NCI-H2081 treated with DMSO at 0.1 percent for 48 hours (cell line): ENCODE measurements at places on chromosomes 5 and 9.

DNA sequence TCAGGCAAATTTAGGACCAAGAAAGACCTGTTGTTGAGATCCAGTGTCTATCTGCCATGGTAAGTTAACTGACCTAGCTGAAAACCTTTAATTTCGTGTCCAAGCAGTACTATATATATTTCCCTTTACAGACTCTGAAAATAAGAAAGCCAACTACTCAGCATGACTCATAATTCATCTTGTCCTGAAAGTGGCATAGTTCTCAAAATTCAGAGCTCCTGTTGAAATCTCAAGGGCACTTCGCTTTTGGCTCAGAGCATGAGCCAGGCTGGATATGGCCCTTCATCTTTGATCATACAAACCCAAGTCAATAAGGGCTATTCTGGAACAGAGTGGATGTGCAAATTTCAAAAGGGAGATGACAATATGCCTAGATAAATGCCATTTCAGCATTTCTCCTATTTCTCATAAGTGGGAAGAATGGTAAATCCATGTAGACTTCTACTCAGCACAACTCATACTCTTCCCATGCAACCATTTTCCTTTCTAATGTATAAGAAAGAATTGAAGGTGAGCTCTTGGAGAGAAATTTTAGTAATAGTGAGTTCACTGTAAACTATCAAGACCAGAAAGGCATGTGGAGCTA, 567.9 kb upstream of the DAB2 start:
- no peak for DNase-seq

- no peak for DNase-seq
Observed at GRCh38 chr5:34915856-34916192, 313 bp downstream of the BRIX1 start.

DNA sequence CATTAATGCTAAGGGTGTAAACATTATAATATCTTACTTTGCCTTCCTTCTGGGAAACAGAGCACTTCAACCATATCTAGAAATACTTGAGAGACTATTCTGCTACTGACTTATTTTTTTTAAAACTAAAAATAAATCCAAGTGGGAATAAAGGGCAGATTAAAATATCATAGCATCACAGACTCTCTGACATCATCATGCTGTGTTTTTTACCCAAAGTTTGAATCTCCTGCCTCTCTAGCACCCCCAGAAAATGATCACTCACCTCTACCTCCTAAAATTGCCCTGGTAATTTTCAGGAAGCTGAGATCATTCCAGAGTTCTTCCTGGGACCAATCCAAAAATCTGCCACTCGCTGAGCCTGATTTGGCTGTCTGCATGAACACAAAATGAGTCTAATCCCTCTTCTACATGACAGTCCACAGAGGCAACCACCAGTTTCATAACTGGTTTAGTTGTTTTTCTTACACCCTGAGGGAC, 813.8 kb upstream of the DMAC1 start:
- no peak for DNase-seq

DNA sequence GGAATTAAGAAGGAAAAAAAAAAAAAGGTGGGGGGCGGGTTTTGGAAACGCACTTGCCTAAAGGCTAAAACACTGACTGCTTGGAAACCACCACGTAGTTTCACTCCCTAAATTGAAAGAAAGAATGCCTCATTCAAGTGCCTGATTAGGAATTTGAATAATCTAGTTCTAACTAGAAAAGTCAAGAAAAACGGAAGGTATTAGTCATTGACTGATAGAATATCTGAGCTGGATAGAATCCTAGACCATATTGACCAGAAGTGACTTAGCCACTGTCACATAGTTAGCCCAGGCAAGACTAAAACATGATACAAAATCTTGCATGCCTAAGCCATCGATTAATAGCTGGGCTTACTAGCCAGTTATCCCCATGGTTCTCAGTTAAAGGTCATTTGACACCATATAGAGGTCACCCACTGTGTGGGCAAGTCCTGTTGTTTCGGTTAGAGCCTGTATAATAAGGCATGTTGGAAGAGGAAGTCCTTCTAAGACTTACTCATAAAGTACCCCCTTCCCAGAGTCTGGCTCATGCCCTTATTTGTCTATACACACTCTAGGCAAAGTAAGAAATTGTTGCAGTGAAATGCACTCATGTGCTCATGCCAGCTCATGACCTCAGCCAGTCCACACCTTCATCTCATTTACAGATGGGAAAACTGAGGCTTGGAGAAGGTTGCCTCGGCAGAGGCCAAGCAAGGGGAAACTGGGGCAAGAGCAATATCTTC, 40.2 kb downstream of the SH3RF2 start:
- no peak for DNase-seq

- no peak for DNase-seq
Observed at GRCh38 chr9:10479172-10479571, 133.6 kb downstream of the PTPRD start.

DNA sequence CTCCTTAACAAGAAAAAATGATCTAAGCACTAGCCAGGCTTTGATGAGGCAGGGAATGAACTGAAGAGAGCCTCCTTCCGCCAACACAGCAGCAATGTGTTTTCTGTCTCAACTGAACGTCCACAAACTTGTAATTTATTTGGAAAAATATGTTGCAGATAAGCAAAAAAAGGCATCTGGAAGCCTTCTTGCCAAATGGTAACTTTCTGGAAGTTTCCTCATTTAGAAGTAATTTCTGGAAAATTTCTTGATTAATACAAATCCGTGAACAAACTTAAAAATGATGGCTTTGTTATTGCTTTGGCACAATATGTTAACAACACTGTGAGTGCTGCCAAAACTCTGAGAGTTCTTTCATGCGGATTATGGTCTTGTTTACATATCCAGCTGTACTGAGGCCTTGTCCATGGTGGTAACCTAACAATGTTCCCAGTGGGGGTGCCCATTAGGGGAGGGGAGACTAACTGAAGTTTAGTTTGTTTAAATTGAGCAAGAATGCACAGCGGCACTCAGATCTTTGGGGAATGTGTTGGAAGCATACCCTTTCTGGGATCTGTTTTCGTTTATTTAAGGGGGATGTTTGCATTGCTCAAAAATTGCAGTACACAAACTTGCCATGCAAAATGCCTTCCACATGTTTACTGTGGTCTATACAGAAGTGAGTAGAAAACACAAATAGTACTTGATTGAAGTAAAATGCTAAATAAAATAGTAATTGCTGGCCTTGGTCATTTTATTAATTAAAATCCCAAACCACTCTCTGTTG, 334.7 kb downstream of the NR2F1-AS1 start:
- DNase-seq = no peak

GRCh38 chr5:59608745-59609144, 284.8 kb downstream of the PDE4D start:
- DNase-seq = no peak

DNA sequence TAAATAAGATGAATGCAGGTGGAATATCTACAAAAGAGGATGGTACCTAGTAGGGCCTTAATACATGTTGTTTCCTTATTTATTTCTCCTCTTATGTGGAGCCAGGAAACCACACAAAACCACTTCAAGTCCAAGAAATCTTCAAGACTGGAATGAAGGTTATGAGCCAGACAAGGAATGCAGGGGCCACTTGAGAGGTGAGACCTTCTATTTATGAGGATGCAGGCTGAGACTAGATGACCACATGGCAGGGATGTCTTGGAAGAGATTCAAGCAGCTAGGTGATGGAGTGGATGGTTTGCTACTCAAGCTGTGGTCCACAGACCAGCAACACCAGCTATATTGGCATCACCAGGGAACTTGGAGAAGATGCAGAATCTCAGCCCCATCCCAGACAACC, 92.2 kb downstream of the TNC start:
- DNase-seq = no peak

- no peak for DNase-seq
Observed at GRCh38 chr9:108768744-108769143, 87.0 kb downstream of the ACTL7B start.

DNA sequence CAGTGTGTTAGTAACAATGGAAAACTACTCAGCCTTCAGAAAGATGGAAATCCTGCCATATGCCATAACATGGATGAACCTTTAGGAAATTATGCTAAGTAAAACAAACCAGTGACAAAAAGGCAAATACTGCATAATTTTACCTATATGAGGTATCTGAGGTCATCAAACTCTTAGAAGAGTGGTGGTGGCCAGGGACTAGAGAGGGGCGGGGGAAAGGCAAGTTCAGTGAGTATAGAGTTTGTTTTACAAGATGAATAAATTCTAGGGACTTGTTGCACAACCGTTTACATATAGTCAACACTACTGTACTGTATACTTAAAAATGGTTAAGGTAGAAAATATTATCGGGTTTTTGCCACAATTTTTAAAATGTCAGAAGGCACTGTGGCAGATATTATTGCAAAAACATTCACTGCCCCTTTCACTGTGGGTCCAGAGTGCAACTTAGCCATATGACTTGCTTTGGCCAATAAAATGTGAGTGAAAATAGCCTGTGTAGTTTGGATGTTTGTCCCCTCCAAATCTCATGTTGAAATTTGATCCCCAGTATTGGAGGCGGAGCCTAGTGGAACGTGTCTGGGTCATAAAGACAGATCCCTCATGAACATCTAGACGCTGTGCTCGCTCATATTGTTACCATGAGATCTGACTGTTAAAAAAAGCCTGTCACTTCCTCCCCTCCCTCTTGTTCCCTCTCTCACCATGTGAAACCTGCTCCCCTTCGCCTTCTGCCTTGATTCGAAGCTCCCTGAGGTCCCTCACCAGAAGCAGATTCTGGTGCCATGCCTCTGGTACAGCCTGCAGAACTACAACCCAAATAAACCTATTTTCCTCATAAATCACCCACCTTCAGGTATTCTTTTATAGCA, 9.5 kb downstream of the ZNF367 start:
- DNase-seq = no peak

- DNase-seq = no peak
Observed at GRCh38 chr9:125549465-125549871, 157.5 kb downstream of the MAPKAP1 start.

DNA sequence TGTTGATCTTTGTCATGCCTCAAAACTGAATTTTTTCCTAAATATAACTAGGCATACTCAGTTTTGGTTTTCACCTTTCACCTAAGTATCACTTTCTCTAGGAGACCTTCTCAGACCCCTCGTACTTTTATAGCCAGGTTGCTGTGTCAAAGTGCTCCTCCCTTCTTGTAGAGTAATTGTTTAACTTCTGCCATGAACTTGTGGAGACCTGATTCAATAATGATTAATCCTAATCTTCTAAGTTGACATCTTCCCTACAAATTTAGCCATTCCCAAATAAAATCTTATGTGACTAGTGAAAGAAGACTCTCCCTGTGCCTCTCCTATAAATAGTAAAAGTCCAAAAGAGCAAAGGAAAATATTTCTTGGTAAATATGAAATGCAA, 159.8 kb downstream of the SPATA31D1 start:
- no peak for DNase-seq

DNA sequence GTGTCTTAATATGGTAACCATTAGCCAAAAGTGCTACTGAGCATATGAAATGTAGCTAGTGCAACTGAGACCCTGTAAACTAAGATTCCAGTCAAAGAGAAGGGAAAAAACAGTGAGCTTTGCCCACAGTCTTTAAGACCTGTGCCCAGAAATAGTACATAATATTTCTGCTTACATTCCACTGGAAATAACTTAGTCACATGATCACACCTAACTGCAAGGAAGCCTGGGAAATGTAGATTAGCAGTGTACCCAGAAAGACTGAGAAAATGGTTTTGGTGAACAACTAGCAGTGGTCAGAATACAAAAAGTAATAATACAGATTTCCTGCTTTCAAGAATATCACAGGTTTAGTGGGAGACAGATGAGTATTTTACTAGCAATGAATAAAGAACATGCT, 2.5 kb upstream of the CPLANE1 start:
- no peak for DNase-seq
